Stimulated activated CD4-positive, alpha-beta T cell treated with anti-CD3 and anti-CD28 coated beads, Interleukin-1b, Interleukin-23, amount 100 ng/mL, for 1 hour (primary cell): ENCODE measurements at places on chromosomes 6 and 20.

- DNase-seq = no peak
These were observed 7.9 kb upstream of the TMEM217 start for GRCh38 chr6:37265860-37266259.

- DNase-seq = no peak
These were observed 98.2 kb downstream of the CLIC5 start for GRCh38 chr6:45917439-45917838.

DNA sequence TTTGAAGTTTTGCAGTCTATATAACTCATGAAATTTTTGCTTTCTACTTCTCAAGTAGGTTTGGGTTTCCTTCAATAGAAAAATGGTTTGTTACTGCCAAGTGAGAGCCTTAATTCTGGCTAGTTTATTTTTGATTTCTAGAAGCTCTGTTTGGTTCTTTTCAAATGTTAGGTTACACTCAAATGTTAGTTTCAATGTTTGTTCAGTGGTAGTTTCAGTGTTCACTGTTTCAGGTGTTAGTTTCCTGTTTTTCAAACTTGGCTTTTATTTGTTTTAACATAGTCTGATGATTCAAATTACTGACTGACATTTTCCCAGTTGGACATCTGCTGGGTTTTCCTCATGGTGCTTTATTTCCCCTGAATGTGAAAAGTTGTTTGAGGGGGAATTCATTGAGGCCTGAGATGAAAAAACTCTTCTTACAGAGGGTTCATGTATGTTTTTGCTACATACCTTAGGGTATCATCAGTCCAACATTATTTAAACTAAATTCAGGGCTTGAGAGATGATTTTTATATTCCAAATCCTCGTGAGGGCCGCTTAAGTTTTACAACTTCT, 189.0 kb downstream of the JARID2 start:
- DNase-seq = no peak

DNA sequence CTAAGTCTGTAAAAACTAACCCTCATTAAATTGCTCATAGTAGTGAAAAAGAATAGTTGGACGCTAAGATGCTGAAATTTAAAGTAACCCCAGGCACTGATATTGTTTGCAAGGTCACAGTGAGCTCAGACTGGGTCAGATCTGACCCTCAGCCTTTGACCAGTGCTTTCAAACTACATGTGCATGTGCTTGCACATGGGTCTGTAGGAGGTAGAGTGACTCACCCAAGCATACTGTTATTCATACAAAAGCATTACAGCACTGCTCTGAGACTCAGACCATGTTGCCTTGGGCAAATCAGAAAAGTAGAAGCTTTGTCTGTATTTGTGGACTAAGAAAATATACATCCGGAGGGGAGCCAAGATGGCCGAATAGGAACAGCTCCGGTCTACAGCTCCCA, 326.4 kb upstream of the MARCKS start:
- DNase-seq = no peak

- no peak for DNase-seq
These were observed 15.0 kb downstream of the BTN2A1 start for GRCh38 chr6:26472549-26473290.

DNA sequence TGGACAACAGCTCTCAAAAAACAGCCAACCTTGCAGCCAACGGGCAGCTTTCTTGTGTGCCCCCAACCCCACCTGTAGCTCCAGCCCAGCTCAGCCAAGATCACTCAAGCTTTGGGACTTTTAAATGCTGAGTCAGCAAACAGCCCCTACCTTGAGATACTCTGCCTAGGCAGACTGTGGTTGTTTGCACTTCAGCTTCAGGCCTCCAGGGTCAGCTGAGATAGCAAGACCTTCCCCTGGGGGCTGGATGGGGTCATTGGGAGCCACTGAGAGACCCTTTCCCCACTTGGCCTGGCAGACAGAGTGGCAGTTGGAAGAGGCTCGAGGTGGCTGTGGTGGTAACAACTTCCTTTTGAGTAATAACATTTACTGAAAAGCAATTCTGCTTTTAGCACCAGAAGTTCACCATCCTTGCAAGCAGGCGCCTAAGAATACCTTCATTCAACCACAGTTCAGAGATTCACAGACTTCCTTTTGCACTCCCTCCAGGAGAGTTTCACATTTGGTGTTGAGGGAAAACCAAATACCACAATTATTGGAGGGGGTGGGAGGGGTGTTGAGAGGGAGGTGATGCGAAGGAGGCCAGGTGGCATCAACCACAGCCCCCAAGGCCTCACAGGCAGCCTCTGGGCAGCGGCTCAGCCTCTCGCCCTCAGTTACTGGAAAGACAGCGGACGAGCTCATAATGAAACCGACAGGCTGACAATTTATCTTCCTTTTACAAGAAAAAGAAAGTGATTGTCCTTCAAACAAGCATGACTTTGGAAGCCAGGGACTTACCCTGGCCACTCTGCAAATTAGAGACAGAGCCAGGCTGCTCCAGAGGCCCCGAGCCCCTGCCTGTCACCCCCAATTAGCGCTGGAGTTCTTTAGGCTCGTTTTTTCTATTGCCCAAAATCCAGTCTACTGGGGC, 148.1 kb downstream of the CEBPB start:
- DNase-seq = no peak

DNA sequence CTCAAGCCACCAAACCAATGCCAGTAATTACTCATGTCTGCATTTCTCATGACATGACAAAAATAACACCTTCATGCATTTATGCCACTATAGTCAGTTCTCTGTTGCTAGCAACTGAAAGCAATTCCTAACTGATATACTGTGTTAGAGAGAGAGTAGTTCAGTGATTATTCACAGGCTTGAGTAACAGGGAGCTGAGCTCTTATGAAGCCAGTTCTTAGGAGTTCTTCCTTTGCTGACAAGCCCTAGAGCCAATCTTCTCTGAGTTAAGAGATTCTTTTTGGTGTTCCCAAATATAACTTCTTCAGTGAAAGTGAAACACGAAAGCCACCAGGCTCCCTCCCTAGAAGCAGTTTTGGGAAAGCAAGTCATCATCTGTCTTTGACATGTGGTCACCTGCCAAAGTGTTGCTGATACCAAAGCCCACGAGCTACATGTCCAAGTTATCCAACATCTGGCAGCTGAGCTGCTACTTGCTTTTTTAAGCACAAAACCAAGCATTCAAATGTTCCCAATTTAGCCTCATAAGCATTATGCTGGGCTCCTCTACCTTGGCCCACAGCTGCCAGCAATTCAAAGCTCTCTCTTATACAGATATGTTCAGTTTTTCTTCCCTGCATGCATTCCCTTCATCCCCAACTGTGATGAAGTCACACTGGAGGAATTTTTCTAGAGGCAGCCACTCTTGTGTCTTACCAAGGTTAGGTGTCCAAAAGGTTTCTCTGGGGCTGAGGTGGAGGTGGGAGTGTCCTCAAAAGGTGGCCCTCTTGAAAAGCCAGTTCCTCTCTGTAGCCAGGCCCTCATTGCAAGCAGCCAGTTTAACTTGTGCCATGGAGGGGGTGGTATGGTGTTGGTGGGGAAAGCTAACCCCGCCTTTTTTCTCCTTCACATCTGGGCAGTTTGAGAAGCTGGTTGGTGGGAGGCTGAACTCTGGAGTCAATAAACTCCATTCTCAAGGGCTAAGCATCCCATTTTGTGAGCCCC, 92.7 kb upstream of the ARMC2 start:
- DNase-seq = no peak

GRCh38 chr20:47665221-47665991, 119.9 kb downstream of the SULF2 start:
- no peak for DNase-seq
